ENCODE measurements at places on chromosomes 7 and 10.

- DNase-seq, result no peak
- no peak overlapping the region for H3K27ac ChIP-seq
- no peaks in the 10 kb centered on the region for H3K27me3 ChIP-seq
Measured at GRCh38 chr10:75057680-75058079, 53.8 kb upstream of the SAMD8 start.

- H3K36me3 ChIP-seq, result no peaks in the 10 kb centered on the region
- H3K4me1 ChIP-seq, result no peaks in the 10 kb centered on the region
- H3K27me3 ChIP-seq, result no peaks in the 10 kb centered on the region
- DNase-seq, result no peak
- H3K4me3 ChIP-seq, result no peak overlapping the region
Measured at GRCh38 chr10:101451261-101451660, 97.3 kb downstream of the BTRC start.

DNA sequence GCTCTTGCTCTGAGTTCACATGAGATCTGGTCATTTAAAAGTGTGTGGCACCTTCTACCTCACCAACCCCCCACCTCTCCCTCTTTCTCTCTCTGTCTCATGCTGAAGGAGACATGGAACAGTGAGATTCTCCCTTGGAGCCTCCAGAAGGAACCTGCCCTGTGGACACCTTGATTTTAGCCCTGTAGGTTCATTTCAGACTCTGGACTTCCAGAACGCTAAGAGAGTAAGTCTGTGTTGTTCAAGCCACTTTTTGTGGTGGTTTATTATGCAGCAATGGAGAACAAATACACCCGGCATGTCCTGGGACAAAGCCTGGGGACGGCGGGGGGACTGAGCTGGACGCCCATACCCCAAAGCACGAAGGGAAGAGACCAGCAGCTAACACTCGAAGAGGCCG is 20.7 kb upstream of the GIMAP8 start:
- H3K27me3 ChIP-seq, result no peaks in the 10 kb centered on the region
- H3K27ac ChIP-seq, result no peak overlapping the region
- H3K36me3 ChIP-seq, result no peaks in the 10 kb centered on the region
- no peak for DNase-seq
- H3K4me1 ChIP-seq, result peaks cover 4% of the 10 kb centered on the region
- H3K4me3 ChIP-seq, result no peak overlapping the region

GRCh38 chr7:104938741-104939390 is 75.1 kb upstream of the KMT2E start:
- no peaks in the 10 kb centered on the region for H3K36me3 ChIP-seq
- no peaks in the 10 kb centered on the region for H3K4me1 ChIP-seq
- H3K4me3 ChIP-seq, result no peak overlapping the region
- DNase-seq, result no peak
- H3K27me3 ChIP-seq, result no peaks in the 10 kb centered on the region

DNA sequence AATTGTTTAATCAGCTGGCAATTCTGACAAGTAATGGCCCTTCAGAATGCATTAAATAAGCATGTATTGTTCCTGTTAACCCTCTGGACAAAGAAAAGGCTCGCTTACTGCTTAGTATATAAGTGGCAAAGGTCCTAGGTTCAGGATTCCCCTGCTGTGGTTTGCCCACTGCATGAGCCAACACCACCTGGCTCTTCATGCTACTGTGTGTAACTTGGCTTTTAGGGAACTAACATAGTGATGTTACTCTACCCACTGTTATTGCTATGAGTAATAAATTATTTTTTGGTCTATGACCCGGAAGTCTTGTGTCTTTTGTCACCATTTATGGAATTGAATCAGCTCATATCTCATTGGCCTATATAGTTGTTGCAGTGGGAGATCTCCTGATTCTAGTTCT is 791.7 kb upstream of the PHF14 start:
- H3K4me3 ChIP-seq, result no peak overlapping the region
- H3K4me1 ChIP-seq, result no peaks in the 10 kb centered on the region
- no peaks in the 10 kb centered on the region for H3K27me3 ChIP-seq
- no peak for DNase-seq

DNA sequence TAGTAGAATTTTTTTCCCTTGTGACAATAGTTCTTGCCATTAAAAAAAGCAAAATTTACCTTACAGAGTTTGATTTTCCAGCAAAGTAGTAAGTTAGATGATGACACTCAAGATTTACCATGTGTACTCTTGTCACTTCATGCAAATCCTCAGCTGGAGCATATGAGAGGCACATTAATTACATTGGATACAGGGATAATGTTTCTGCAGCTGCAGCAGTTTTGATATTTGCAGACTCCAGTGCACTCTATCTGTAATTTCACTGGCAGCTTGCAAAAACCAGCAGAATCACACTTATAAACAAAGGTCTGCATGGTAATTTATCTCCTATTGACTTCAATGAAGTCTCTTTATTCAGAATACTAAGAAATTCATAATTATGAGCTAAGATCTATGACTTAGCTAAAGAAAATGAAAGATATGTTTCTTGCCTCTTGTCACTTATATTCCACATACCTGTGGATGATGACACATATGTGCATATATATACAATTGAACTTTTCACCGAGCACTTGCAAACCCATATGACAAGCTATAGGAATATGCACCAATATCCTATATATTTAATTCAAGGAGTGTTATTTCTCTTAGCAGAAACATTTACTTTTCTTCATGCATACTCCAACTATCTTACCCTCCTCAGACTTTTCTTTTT is 530.6 kb downstream of the PHTF2 start:
- H3K4me1 ChIP-seq, result no peaks in the 10 kb centered on the region
- no peaks in the 10 kb centered on the region for H3K27me3 ChIP-seq
- no peaks in the 10 kb centered on the region for H3K36me3 ChIP-seq
- DNase-seq, result no peak
- no peak overlapping the region for H3K4me3 ChIP-seq

GRCh38 chr10:3239920-3240894 is 67.6 kb upstream of the PITRM1 start:
- H3K27ac ChIP-seq, result no peak overlapping the region
- H3K4me3 ChIP-seq, result no peak overlapping the region
- DNase-seq, result no peak
- H3K27me3 ChIP-seq, result no peaks in the 10 kb centered on the region

- H3K27ac ChIP-seq, result no peak overlapping the region
- H3K36me3 ChIP-seq, result no peaks in the 10 kb centered on the region
- DNase-seq, result no peak
Measured at GRCh38 chr10:132817701-132818211, 31.8 kb upstream of the NKX6-2 start.

- H3K27ac ChIP-seq, result no peak overlapping the region
- H3K27me3 ChIP-seq, result no peaks in the 10 kb centered on the region
- no peak for DNase-seq
- H3K4me1 ChIP-seq, result no peaks in the 10 kb centered on the region
Measured at GRCh38 chr10:133039107-133039802, 48.5 kb upstream of the ADGRA1 start.

GRCh38 chr10:44827431-44828006 is 83.6 kb upstream of the TMEM72 start:
- H3K36me3 ChIP-seq, result no peaks in the 10 kb centered on the region
- no peaks in the 10 kb centered on the region for H3K27me3 ChIP-seq
- no peak overlapping the region for H3K27ac ChIP-seq
- H3K4me1 ChIP-seq, result no peaks in the 10 kb centered on the region

DNA sequence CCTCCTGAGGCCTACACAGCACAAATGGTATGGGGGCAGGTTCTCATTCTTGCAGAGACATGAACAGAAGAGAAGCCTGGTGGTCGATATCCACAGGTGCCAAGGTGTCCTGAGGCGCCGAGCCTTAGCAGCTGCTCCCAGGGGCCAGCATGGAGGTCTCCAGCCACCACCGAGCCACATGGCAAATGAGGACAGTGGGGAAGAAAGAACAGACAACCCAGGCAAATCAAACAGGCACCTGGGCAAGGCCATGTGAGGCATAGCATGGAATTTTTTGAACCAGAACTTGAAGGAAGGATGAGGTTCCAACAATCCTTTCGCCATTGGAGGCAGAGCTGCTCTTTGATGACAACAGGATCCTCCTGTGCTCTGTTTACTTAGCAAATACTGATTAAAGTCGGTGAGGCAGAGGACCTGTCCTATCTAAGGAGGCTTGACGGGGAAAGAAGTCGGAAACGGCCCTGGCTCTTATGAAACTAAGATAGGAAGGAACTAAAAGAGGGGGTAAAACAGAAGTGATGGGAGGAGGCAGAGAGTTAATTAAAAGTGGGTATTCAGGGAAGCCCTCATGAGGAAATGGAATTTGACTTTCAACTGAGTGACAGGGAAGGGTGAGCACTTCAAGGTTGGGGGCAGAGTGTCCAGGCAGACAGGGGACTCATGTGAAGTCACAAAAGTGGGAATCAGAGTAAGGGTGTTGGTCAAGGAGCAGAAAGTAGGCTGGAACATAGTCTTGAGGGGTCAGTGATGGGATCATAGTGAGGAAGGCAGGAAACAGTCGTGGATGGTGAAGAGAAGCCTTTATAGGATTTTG is 8.6 kb upstream of the CALML3 start:
- H3K27ac ChIP-seq, result no peak overlapping the region
- H3K4me1 ChIP-seq, result no peaks in the 10 kb centered on the region
- no peak for DNase-seq
- no peak overlapping the region for H3K4me3 ChIP-seq

DNA sequence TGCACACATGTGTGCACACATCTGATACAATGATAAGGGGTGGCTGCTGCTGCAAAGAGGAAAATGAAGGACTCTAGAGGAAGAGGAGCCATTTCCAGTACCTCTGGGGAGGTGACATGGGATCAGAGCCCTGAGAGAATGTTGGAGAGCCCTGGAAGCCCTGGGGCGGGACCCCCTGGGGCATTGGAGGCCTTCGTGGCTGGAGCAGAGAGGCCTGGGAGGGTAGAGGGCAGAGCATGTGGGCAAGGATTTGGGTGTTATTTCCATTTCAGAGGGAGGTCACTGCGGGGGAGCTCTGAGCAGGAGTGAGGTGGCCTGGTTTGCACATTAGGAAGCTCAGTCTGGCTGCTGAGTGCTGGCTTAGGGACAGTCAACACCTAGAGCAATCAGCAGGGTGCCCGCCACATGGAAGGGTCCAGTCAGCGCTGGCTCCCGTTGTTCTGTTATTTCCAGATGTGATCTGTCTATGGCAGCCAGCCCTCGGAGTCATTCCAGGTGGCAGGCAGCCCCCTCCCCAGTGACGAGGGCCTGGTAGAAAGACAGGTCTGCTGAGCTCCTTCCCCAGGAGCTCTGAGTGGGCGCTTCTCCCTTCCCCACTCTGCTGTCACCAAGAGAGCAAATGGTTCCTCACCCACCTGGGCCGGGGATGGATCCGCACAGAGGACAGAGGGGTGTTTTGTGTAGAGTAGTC is 24.1 kb upstream of the BTBD16 start:
- H3K27me3 ChIP-seq, result no peaks in the 10 kb centered on the region
- H3K4me1 ChIP-seq, result no peaks in the 10 kb centered on the region
- no peak overlapping the region for H3K27ac ChIP-seq
- peaks cover 10% of the 10 kb centered on the region for H3K36me3 ChIP-seq
